Activated CD4-positive, alpha-beta T cell treated with anti-CD3 and anti-CD28 coated beads, Interleukin-2, amount 50 U/mL, for 4 hours (primary cell): ENCODE measurements at places on chromosomes 1 and 21.
A peak's percentile ranks its signal among the peaks of the same experiment; 100 is the strongest.

- peak; percentile 69 for DNase-seq
These were observed 11.7 kb upstream of the FCMR start for GRCh38 chr1:206933333-206933945.

GRCh38 chr1:14328685-14329084 lies 269.8 kb upstream of the KAZN start:
- no peak for DNase-seq

GRCh38 chr1:93757256-93758036 lies 75.8 kb upstream of the BCAR3 start:
- no peak for DNase-seq

- DNase-seq = no peak
These were observed 102.1 kb downstream of the SUSD4 start for GRCh38 chr1:223261914-223262313.

DNA sequence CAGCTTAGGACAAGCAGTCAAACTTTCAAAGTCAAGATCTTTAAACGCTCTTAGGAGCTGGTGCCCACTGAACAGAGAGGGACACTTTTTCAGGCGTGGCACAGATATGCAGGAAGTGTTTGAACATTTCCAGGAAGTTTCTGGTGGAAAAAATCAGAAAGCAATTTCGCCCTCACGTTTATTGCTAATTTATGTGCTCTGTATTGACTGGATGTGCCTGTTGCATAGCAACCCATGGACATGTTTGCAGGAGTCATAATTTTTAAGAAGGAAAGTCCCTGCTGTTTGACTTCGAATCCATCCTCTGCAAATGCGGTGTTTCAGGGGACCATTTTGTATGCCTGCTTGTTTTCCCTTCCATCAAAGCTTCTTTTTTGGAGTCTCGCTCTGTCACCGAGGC lies 239.9 kb upstream of the IRF2BP2 start:
- no peak for DNase-seq

GRCh38 chr1:178451529-178451928 lies 45.2 kb downstream of the CLEC20A start:
- no peak for DNase-seq
